ENCODE measurements at places on chromosomes 2 and 18.

- no peak for DNase-seq
Measured at GRCh38 chr2:38122344-38122743, 46.4 kb upstream of the CYP1B1 start.

GRCh38 chr2:24365826-24366225 lies 5.5 kb upstream of the ITSN2 start:
- no peak for DNase-seq

- DNase-seq = peak; percentile 69
Measured at GRCh38 chr2:64784168-64785061, 130.7 kb upstream of the SERTAD2 start.

DNA sequence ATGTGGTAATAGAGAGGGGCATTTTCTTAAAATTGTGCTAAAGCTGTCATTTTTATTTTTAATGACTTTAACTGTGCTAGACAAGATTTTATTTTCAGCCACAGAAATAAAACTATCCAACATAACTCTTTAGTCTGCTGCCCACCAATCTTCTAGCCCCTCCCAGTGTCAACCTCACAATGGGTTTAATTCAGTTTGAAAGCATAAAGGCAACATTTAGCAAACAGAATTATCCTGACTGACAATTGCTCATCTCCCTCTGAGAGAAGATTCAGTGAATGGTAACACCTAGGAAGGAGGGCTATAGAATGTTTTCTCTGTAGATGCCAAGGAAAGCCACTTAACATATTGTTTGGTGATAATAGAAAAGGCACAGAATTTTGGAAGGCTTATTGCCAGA lies 5.2 kb downstream of the ERMN start:
- no peak for DNase-seq

DNA sequence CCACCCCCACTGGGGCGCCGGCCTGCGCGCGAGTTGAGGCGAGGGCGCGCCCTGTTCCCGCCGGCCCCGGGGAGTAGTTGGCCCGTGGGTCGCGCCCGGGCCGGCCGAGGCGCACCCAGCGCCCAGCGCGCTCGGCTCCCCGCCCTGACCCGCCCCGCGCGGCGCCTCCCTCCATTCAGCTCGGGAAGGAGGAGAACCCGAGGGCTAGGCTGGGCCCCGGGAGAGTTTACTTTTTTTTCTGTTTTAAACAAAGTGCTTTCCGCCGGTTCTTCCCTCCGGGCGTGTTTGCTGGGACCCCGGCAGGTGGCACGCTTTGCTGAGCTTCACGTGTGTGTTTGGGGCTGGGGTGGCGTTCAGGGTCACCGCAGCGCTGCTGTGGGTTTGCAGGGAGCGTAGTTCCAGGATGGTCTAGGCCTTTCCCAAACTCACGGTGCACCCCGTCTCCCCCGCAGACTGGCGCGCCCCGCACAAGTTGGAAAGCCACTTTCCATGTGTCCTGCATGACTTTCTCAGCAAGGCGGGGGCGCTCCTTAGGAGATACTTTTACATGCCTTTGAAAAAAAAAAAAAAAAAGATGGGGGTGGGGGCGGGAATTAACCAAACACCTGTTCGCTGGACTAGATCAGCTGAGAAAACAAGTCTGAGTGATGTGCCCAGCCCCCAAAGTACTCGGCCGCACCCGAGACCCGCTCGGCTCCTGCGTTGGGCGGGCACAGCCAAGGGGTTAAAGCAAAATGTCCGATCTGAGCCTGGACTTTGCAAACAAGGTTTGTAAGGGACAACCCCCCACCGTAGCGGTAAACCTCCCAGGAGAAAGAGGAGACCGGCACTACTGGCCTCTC lies 825 bp downstream of the ITGA6 start:
- DNase-seq = peak; percentile 67

- DNase-seq = peak; percentile 47
Measured at GRCh38 chr2:79860228-79861058, 347.6 kb downstream of the CTNNA2 start.

- DNase-seq = no peak
Measured at GRCh38 chr18:7598167-7599047, 31.3 kb downstream of the PTPRM start.

GRCh38 chr2:78145395-78145996 lies 623.3 kb upstream of the LRRTM4 start:
- DNase-seq = no peak

DNA sequence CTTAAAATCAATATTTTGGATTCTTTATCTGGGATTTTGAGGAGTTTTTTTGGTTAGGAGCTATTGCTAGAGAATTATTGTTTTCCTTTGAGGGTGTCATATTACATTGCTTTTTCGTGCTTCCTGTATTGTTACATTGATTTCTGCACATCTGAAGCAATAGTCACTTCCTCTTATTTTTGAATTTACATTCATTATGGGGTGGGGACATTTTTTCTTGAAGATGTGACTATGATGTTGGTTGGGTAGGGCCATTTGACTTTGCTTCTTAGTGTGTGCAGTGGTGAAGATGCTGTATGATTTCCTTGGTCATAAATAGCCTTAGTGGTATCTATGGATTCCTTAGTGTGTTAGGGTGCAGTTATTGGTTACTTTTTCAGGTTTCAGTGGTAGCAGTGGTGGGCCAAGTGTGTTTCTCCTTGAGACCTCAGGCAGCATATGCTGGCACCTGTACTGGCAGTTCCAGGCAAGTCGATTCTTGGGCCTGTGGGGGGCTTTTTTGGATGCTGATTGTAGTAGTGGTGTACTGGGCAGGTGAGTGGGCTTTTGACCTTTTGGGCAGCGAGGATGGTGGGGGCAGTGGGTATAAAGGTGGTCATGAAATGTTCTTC lies 61.8 kb downstream of the ARHGAP25 start:
- no peak for DNase-seq

- no peak for DNase-seq
Measured at GRCh38 chr2:201093573-201093972, 21.8 kb downstream of the NDUFB3 start.

DNA sequence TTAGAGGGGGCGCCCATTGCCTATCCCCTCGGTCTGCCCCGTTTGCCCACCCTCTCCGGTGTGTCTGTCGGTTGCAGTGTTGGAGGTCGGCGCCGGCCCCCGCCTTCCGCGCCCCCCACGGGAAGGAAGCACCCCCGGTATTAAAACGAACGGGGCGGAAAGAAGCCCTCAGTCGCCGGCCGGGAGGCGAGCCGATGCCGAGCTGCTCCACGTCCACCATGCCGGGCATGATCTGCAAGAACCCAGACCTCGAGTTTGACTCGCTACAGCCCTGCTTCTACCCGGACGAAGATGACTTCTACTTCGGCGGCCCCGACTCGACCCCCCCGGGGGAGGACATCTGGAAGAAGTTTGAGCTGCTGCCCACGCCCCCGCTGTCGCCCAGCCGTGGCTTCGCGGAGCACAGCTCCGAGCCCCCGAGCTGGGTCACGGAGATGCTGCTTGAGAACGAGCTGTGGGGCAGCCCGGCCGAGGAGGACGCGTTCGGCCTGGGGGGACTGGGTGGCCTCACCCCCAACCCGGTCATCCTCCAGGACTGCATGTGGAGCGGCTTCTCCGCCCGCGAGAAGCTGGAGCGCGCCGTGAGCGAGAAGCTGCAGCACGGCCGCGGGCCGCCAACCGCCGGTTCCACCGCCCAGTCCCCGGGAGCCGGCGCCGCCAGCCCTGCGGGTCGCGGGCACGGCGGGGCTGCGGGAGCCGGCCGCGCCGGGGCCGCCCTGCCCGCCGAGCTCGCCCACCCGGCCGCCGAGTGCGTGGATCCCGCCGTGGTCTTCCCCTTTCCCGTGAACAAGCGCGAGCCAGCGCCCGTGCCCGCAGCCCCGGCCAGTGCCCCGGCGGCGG lies 1.7 kb downstream of the MYCN start:
- no peak for DNase-seq

GRCh38 chr2:192194866-192195547 lies at the start of gene TMEFF2:
TMEFF2 (minus strand) TSS chr2:192194933; CDS start chr2:192194524, 409 bp downstream.
- DNase-seq = no peak

Data from HT-29 (cell line).